ENCODE measurements at places on chromosomes 7 and 10.

DNA sequence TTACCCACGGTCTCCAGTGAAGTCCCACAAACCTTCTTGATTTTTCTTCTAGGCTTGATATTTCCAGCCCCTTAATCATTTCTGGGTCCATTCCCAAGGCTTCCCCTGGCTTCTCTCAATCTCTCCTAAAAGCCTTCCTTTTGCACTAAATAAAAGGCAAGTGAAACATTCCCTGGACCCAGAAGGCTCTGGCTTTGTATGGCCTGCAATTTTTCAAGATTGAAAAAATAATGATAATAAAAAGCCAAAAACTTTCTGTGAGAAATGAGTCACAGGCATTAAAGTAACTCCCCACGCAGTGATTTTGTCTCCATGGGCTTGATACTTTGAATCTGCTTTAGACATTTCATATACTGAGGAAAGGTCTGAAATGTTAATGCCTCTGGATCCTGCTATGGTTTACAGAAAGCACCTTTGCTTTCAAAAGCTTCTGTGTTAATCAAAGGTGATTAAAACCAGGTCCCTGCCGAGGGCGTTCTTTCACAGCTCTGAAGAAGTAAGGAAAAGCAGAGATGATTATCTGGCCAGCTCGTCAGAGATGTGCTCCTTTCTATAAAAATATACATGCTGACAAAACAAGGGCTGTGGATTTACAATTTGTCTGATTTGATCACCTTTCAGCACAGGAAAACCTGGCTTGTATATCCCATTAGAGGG is 118.9 kb upstream of the TMEM72 start:
- no peak for DNase-seq

DNA sequence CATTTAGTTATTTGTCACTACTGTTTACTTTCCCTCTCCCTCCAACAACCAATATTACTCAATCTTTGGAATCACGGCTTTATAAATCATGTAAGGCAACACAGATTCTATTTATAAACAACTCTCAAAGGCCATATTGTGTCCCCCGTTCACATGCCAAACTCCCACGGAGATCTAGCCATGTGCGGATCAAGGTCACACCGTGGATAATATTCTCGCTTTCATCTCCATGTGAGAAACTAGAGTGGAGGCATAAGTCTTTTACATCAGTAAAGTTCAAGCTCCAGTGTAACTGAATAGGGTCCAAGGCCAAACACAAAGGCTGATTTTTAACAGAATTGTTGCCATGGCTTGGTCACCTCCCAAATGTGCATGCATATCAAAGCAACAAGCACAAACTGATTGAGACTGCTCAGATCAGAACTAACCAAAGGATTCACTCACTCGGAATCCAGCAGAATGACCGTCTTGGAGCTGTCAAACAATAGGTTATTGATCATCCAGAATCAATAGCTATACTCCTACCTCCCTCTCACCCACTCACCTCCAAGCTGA is 569.5 kb upstream of the LRRN3 start:
- DNase-seq = no peak

GRCh38 chr10:112092519-112092918 is 91.0 kb downstream of the GPAM start:
- DNase-seq = no peak

GRCh38 chr7:132298790-132299189 is 277.5 kb downstream of the PLXNA4 start:
- no peak for DNase-seq

DNA sequence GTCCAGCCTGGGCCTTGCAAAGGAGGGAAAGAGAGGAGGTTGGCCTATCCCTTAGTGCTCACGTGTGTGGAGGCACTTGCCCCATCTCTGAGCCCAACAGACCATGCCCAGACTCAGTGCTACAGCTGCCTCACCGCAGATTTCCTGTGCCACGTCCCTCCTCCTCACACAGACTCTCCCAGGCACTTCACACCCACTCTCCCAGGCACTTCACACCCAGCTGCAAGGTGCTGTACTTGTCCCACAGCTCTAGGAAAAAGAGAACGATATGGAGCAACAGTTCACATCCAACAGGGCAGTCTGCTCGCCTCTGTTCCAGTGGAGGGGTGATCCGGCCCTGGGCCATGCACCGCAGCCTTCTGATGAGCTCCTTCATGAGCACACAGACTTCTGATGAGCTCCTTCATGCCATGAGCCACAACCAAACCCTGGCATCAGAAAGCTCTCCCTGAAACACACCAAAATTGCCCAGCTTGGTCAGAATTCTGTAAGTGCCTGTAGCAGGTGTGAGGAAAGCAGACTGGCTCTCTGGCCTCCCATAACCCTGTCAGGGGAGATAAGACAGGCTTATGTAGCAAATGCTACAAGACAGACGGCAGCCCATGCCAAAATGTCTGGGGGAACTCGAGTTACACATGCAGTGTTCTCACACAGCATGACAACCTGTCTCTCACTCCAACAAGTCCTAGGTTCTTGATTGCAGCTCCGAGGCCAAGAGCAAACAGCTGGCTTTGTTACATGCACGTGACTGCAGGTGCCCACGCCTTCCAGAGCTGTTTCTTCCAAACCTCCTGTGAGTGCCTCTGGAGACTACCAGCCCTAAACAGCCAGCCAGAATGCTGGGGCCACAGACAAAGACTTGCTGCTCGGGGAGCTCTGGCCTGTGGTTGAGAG is 348.5 kb downstream of the GRID1 start:
- DNase-seq = no peak

GRCh38 chr10:65968871-65969270 is 957.0 kb upstream of the LRRTM3 start:
- no peak for DNase-seq

GRCh38 chr7:107007007-107007891 is 37.3 kb upstream of the PRKAR2B start:
- no peak for DNase-seq

- DNase-seq = no peak
Measured at GRCh38 chr7:82067628-82068264, 297.9 kb upstream of the HGF start.

DNA sequence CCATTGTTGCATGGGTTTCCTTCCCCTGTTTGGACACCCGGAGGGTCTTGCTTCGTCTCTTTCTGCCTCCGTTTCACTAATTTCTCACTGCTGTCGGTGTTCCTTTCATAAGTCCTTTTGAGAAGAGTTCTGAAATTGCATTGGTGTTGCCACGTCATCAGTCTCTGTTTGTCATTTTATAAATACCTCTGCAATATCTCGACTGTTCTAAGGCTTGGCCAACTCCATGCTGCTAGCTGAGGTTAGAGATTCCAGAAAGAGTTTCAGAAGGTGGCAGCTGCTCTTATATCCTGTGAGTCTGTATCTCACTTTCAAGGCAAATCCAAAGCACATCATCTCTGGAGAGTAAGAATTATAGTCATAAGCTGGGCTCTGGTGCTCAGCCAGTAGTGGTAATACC is 148.0 kb upstream of the INSYN2A start:
- DNase-seq = no peak

GRCh38 chr7:3585826-3586225 is 284.8 kb downstream of the SDK1 start:
- DNase-seq = no peak

GRCh38 chr10:112059220-112059619 is 124.3 kb downstream of the GPAM start:
- no peak for DNase-seq

DNA sequence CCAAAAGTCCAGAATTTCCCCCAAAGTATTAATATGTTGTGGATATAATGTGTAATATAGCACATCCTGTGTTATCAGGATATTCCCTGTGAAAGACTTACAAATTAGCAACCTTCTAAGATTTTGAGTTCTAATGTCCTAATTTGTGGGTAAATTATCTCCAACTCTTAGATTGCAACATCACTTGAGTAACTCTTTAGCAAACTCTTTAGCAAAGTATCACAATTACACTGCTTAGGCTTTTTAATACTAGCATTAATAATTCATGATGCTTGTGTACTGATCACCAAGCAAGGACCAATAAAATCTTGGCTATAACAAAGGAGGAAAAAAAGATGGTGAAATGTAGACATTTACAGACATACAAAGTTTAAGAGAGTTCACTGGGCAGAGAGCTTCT is 27.7 kb downstream of the HIP1 start:
- DNase-seq = no peak

- DNase-seq = no peak
Measured at GRCh38 chr7:84069999-84070500, 124.5 kb downstream of the SEMA3A start.

DNA sequence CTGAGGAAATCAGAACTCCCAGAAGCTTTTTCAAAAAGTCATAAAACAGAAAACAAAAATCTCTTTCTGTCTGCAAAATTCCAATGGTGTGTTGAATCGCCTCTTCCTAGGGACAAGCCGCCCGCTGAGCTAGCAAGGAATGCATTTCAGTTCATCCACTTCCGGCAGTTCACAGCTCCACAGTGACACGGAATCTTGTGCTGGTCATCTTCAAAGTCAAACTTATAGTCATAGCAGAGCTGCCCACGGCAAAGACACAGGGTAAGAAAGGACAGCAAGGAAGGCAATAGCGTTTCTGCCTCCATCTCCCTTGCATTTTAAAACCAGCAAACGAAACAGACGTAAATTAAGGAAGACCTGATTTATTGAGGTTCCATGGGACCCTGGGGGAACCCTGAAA is 111.2 kb downstream of the GALNT11 start:
- DNase-seq = no peak

- DNase-seq = no peak
Measured at GRCh38 chr10:130808686-130809085, 502.8 kb downstream of the TCERG1L start.

- no peak for DNase-seq
Measured at GRCh38 chr7:17939606-17940301, 540 bp downstream of the SNX13 start.

DNA sequence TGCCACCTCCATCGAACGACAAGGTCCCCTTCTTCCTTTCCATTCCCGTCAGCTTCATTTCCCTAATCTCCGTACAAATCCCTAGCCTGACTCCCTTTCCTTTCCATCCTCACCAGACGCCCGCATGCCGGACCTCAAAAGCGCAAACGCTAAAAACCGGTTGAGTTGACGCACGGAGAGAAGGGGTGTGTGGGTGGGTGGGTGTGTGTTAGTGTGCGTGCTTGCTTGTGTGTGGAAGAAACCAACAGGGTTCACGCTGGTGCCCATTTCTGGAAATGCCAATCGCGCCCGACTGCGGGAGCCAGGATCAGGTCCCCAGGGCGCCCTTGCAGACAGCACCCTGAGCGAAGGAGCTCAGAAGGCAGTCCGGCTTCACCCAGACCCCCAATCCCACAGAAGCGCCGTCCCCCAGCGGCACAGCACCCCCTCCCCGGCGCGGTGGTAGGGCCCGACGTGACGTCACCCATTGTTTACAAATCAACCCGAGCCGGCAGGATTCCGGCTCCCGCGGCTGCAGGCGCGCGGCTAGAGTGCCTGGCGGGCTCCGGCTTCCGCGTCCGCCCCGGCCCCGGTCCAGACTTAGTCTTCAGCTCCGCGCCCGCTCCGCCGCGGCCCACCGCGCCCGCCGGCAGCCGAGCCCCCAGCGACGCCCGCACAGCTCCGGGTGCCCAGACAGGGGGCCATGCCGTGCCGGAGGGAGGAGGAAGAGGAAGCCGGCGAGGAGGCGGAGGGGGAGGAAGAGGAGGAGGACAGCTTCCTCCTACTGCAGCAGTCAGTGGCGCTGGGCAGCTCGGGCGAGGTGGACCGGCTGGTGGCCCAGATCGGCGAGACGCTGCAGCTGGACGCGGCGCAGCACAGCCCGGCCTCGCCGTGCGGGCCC is at the start of gene FRAT1:
Gene FRAT1 (plus strand): TSS at position 500 of the 880 bp plus-strand sequence. CDS start 183 bp downstream, at position 683.
- DNase-seq = peak; percentile 63

DNA sequence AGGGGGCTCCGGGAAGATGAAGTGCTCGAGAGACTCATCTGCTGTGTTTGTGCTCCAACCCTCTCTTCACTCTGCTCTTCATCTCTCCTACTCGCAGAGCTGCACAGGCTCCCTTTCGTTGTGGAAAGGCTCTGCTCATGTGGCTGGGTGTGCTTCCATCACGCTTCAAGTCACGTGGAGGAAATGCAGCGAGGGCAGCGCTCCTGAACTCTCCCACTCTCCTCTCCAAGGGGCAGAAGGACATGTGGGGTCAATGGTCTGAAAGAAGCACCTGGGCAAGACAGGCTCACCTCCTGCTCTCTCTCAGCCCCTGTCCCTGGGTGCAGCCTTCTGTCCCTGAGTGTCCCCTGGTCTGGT is 72.6 kb downstream of the USP6NL start:
- no peak for DNase-seq

GRCh38 chr10:85612833-85613232 is 753.8 kb downstream of the GRID1 start:
- no peak for DNase-seq

DNA sequence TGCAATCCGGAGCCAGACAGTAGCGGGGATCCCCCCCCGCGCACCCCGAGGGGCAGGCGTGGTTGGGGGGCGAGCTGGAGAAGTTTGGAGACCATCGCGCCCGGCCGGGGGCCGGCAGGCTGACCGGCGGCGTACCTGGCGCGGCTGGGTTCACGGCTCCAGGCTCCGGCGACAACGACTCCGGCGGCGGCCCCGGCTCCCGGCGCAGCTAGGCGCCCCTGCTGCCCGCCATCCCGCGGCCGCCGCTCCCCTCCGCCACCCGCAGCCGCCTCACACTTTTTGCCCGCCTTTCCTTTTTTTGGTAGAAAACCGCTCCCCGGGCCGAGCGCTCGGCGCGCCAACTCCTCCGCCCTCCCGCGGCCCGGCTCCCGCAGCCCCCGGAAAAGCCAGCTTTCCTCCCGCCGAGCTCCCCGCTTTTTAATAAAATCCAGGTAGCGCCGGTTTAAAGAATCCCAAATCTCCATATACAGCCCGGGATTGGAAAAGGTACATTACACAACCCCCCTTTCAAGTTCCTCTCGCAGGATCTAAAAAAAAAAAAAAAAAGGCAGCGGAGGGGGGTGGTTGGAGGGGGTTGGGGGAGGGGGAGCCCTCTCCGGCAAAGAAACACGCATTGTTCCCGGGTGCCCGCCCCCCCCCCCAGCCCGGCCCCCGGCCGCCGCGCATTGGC is at the start of gene TNRC18:
Gene TNRC18 (minus strand): TSS at position 529 of the 670 bp plus-strand sequence. CDS start 2,588 bp downstream, outside the sequence.
- DNase-seq = no peak

- no peak for DNase-seq
Measured at GRCh38 chr10:109963439-109963838, 40.1 kb upstream of the XPNPEP1 start.

DNA sequence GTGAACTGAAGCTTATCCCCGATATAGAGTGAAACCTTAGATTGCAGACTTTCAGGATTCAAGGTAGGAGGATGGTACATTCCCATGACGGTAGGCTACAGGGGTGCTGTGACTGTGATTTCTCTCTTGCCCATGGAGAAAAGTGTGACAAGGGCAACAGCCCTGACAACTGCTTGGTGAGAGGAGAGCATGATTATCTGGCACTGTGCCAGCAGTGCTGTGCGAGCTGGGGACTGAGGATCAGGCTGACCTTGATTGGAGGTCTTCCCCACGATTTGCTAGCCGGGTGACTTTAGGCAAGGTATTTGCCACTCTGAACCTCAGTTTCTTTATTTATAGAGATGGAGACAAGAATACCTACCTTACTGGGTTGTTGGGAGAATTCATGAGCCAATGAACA is 229.5 kb downstream of the PTEN start:
- DNase-seq = no peak

- no peak for DNase-seq
Measured at GRCh38 chr7:93301736-93302135, 69.6 kb downstream of the VPS50 start.

- no peak for DNase-seq
Measured at GRCh38 chr10:121607310-121608055, 9.2 kb upstream of the FGFR2 start.
